ENCODE measurements at places on chromosomes 7 and 10.

GRCh38 chr7:134632052-134632451 lies 14.6 kb upstream of the BPGM start:
- DNase-seq, result no peak

DNA sequence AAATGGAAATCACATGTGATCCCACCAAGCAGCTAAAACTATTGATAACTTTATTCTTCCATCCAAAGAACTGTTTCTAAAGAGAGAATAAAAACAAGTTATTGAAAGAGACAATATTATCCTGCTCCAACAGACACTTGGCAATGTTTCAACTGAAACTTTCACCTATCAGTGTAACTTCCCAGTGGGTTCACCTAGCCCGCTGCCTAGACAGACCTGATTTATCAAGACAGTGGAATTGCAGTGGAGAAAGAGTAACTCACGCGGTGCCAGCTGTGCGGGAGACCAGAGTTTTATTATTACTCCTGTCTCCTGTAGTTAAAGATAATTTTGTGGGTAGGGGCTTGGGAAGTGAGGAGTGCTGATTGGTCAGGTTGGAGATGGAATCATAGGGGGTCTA lies 199.8 kb downstream of the AHR start:
- DNase-seq, result no peak

GRCh38 chr10:24777196-24777595 lies 53.5 kb upstream of the ARHGAP21 start:
- no peak for DNase-seq

GRCh38 chr10:27525819-27526218 lies 21.7 kb downstream of the RAB18 start:
- DNase-seq, result no peak

- no peak for DNase-seq
Observed at GRCh38 chr10:126407831-126408230, 19.6 kb upstream of the ADAM12 start.

DNA sequence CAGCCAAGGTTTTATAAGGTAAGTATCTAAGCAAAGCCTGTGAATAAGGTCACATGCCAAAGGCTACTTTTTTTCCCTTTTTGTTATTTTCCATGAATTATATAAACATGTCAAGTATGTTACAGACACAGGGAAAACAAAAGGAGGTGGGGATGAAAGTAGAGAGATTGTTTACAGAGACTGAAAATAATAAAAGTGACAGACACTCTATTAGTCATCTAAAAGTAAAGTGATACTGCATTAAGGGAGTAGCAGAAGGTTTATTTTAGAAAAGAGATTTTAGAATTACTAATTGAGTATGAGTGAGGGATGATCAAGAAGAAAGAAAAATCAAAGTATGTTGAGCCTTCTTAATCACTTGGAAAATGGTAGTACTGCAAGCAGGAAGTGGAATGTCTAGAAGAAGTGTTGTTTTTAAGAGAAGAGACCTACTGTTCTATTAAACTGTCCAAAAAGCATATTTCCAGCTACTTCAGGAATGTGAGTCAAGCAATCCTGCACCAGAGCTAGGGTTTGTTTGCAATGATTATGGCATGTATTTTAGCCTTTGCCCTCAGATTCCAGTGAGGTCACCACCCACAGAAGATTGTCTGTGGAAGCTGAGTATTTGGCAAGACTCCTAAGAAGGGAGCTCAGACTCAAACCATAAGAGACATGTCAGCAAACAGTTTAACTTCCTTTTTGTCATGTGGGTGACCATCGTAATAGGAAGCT lies 177.9 kb upstream of the PLXDC2 start:
- DNase-seq, result no peak

DNA sequence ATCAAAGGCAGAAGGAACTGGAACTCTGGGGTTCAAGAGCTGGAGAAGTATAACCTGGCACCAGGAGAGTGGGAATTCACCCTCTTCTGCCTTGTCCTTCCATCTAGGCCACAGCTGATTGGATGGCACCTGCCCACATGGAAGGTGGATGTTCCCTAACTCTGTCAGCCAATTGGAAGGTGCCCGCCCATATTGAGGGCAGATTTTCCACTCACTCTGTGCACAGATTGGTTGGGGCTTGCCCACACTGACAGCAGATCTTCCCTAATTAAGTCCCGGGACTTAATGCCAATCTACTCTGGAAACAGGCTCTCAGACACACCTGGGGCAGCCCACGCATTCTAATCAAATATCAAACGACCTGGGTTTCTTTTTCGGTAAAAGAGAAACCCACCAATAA lies 1142.3 kb upstream of the CELF2 start:
- no peak for DNase-seq

DNA sequence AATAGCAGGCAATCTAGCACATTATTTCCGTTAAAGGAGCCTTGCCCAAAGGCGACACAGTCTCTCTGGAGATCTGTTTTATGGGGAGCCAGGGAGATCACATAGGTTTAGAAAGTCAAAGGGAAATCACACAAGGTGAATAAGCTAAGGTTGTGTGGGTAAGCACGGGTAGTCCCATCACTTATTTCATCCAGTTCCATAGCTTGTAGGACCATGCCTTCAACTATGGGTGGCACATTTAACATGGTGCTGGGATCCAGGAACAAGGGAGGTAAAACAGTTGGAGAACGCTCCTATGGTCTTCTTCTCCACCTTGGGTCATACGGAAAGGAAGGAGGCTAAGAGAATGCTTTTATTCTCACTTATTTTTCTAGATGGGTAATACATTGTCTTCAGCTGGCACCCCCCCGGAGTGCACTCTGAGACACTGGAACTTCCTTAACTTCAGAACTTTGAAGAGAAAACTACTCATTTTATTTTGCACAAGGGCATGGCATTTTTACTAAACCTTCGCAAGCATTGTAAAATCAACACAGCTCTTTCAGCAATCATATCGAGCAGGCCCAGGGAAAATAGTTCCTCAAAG lies 435.4 kb downstream of the KIF20B start:
- DNase-seq, result no peak

DNA sequence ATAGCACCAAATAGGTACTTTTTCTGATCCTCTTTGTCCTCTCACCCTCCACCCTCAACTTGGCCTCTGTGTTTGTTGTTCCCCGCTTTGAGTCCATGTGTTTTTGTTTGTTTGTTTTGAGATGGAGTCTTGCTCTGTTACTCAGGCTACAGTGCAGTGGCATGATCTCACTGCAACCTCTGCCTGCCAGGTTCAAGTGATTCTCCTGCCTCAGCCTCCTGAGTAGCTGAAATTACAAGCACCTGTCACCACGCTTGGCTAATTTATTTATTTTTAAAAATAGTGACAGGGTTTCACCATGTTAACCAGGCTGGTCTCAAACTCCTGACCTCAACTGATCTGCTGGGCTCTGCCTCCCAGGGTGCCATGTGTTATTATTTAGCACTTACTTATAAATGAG lies 5.3 kb downstream of the ZNF273 start:
- no peak for DNase-seq

GRCh38 chr10:1190052-1190395 lies 133.8 kb downstream of the WDR37 start:
- no peak for DNase-seq

DNA sequence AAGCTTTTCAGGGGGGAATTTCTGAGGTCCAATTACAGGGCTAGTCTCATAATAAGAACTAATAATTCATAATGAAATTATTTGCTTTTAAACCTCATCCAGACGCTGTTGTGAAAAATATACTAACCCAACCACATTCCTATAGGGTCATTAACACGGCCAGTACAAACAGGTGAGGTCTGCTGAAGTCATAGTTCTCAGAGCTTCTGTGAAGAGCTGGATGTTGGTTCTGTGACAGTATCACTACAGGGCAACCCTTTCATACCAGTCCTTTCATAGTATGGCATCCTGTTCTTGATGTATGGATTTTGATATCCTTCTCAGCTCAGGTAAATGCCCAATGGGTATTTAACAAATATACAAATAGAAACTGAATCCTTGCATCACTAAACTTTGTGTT lies 62.3 kb upstream of the FAM133B start:
- DNase-seq, result no peak

- DNase-seq, result no peak
Observed at GRCh38 chr10:111410740-111411139, 333.9 kb downstream of the ADRA2A start.

DNA sequence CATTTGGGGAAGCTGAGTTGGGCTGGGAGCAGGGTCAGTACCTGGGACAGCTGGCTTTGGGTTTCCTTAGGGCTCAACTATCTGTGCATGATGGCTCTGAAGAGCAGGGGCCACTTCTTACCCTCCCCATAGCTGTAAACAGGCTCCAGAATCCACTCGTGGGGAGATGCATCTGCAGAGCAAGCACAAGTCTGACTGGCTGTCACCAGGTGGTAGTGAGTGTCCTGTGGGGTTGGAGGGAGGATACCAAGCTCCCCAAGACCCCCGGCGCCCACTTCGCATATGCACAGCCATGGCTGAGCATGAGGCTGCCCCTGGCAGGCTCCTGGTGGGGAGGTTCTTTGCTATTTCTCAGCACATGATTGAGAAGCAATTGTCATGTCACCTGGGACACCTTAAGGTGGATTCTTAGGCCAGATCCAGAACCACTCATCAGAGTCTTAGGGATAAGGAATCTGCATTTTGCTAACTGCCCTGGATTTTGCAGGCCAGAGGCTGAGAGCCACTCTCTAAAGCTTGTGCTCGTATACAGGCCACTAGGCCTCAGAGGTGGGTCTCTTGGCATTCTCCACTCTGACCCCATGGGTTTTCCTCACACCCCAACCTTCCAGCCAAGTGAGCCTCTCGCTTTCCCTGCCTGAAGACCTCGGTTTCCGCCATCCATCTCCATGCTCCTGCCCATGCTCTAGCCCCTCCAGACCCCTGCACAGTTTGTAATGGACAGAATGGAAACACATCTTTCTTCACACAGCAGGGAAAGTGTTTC lies 53.7 kb downstream of the ADCY1 start:
- DNase-seq, result no peak

GRCh38 chr7:2002561-2003450 lies 229.9 kb downstream of the MAD1L1 start:
- DNase-seq, result no peak

DNA sequence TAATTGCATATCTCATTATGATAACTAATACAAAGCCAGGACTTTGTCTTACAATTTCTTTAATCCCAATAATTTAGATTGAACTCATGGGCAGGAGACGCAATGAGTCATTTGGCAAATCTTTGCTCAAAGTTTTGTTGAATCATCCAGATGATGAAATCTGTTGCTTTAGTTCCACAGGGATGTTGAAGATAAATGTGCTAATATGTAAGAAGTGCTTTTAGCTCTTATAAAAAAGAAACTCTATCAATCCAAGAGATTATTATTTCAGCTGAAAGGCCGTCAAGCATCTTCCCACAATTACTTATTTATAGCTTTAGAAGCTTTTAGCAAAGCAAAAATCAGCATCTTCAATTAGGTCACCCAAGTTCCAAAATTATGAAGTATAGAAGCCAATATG lies 36.8 kb upstream of the ANK3 start:
- DNase-seq, result no peak

DNA sequence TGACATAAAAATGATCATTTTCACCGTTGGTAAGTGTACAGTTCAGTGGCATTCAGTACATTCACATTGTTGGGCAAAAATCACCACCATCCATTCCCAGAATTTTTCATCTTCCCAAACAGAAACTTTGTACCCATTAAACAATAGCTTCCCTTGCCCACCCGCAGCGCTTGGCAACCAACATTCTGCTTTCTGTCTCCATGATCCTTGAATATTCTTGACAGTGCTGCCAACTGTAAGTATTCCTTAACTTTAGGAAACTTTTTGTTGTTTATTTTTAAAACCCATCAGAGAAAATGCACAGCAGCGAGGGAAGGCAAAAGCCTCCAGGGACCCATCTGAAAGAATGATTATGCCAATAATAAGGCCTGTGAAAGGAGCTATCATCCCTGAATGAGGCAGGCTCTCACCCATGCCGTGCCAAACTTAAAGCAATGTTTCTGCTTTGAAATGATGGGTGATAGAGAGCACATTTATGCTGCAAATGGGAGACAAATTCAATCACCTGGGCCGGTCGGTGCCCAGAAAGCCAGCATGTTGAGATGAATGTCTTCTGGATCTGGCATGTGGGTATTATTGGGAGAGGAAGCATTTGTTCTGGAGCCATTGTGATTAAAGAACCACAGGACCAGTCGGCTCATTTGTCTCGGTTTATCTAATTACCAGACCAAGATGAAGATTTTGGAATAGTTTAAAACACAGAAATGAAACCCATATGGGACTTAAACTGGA lies 202.1 kb upstream of the NPVF start:
- DNase-seq, result no peak

DNA sequence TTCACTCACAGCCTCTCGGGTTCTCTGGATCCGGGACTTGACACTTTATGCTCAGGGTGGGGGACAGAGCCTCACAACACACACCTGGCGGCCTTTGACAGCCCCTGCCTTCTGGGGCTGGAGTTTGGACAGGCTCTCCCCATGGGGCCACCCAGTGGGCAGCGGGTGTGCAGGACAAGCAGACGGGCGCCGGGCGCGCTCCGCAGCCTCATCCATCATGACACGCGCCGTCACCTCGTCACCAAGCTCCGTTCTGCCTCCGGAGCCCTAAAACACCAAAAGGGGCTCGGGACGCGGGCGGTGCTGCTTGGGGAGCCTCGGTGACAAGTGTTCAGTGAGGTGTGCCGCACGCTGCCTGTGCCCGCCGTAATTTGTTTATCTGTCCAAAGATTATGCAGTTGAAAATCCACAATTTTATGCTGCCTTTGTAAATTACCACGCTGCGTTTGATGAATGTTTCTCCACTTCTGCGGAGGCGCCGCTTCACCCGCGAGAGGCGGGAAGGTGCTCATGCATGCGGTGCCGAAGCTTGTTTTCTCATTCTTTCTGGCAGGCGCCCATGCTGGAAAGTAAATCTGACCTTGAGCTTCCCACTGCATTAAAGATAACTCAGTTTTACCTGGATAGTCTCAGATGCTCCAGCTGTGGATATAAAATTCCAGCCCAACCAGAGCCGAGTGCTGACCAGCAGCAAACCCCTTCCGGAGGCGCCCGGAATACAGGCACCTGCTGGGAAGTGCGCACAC lies 6.2 kb downstream of the NKX6-2 start:
- DNase-seq, result no peak

GRCh38 chr10:51285601-51286000 lies 211.3 kb downstream of the PRKG1 start:
- DNase-seq, result no peak

DNA sequence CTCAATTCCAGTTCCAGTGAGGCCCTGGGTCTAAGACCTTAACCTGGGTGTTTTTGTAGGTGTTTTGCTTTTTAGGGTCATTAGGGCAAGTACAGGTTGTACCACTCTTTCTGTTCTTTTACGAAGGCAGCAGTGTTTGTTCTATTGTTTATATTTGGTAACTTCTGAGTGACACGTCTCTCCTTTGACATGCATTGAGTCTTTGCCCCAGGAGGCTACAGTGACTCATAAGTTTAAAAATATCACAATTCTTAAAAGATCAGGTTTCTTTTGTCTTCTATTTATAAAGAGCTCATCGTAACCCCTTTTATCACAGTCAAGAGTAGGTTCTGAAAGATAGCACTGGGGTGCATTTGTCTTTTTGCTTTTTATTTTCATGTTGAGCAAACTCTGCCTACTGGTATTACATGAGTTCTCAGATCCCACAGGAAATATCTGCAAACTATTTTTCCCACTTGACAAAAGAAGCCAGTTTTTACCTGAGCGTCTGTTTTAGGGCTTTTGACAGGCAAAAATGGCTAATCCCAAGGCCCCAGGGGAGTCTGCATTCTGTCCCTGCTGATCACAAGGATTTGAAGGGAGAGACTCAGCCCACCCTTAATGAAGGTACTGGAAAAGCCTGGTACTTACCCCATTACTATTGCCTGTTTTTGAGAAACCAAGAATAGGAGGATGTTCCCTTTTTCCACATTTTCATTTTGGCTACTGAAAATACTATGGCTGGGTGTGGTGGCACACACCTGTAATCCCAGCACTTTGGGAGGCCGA lies 7.9 kb downstream of the NUDT13 start:
- DNase-seq, result no peak
